ENCODE measurements at places on chromosomes 2 and 18.

DNA sequence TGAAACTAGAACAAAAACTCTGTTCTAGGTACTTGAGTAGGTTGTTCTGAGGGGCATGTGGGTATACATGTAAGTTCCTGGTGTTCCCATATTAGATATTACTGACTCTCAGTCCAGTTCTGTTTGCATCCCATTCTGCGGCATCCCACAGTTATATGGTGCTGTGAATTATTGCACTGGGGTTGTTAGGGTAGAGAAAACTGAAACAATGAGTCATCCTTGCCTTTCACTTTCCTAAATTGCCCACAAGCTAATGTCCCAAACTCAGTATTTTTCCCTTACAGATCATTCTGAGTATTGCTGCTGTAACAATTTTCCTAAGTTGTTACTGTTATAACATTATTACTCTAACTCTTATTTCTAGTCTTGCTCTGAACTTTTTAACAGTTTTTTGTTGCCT, 3.0 kb downstream of the WDR75 start:
- DNase-seq = no peak

DNA sequence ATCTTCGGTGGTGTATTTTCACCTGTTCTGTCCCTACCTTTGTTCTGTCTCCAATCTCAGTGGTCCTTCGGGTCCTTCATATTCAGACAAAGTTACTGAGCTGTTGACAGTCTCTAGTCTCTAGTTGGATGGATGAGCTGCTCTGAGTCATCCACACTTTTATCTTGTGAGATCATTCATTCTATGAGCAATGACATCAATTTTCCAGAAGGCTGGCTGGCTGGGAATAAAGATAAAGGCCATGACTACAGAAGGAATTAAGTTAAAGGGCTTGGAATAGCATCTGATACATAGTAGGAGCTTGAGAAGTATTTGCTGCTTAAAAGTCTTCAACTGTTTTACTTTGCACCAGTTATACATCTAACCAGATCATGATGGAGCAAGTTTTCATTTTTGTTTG, 43.1 kb upstream of the SLC39A10 start:
- no peak for DNase-seq

- no peak for DNase-seq
Observed at GRCh38 chr2:127675331-127676261, at the start of gene LIMS2. Gene LIMS2, minus strand, starts transcription at chr2:127675530. Its CDS starts 506 bp downstream, at chr2:127675024.

GRCh38 chr18:42486271-42486670, 531.2 kb downstream of the PIK3C3 start:
- no peak for DNase-seq

GRCh38 chr18:64118406-64118805, 30.5 kb downstream of the LINC00305 start:
- DNase-seq = no peak

DNA sequence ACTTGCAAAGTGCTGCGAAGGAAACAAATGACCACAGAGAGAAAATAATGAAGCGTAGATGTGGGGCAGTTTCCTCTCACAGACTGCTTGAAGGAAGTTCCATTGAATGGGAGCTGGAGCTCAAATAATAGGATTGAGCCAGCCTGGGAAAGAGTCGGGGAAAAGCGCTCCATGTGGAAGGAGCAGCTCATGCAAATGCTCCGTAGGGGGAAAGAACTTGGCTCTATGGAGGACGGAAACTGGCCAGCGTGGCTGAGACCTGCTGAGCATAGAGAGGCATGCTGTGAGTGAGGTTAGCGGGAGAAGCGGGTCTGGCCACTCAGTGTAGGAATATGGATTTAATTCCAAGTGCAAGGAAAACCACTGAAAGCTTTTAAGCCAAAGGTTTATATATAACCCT, 28.6 kb upstream of the VIT start:
- DNase-seq = no peak

GRCh38 chr2:44938287-44939105, 3.0 kb upstream of the SIX3 start:
- no peak for DNase-seq

DNA sequence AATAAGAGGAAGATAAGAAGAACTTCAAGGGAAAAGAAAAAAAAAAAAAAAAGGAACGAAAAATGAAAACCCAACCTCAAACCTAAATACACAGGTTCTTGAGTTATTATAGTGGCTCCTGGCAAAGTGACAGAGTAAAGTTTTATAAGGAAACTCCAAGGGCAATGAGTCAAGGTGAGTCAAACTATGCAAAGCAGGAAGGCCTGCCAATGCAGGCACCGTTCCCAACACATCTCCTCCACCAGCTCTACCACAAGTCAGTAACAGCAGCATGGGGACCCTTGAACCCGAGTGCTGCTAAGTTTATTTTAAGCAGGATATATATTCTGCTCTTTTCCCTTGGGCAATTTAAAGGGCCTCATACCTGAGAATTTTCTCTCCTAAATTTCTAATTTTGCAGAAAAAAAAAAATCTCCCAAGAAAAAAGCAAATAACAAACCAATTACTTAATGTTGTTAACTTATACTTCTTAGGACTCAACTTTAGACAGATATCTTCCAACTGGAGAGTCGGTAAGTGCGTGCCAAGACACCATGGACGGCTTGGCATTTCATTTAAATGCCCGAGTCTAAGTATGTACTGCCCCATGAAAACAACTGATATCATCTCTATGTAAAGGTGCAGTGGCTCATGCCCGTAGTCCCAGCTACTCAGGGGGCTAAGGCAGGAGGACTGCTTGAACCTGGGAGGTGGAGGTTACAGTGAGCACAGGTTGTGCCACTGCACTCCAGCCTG, 75.7 kb upstream of the TFCP2L1 start:
- DNase-seq = no peak

DNA sequence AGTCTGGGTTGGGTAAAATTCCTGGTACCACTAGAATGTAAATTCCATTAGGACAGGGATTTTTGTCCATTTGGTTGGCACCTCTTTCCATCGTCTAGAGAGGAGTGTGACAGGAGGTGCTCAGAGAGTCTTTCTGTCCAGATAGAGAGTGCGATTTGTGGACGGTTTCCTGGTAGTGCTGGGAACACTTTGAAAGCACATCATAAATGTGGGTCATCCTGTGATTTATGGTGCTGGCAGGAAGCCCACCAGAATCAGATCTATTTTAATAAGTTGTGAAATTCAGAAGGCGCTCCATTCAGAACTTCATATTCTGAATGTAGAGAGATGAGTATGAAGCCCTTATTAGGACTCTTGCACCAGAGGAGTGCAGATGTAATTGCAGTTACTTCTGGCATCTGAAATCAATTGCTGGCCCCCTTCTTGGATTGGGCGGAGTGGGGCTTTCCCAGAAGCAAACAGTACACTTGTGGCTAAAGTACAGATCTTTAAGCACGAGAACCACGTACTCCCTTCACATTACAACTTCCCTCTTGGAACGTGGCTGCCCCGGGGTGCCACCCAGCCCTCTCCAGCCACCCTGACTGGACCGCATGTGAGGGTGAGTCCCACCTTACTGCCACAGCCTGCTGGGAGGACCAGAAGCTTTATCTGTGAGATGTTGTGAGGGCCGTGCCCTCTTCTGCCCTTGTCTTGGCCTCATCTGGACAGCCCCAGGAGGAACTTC, 243.2 kb downstream of the MYO3B start:
- DNase-seq = no peak

DNA sequence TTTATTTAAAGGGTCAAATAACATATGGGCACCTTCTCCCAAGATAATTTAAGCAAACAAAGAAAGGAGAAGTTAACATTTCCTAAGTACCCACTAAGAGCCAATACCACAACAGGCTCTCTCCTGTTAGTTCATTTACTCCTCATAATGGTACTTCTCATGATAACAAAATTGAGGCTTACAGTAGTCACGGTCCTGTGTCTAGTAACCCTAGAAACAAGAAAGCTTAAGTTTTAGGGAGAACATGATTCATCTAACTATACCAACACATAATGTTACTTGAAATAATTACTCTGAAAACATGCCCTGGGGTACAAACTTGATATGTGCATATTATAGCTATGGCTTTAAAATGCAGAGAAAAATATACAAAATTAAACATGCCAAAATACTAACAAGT, 19.8 kb downstream of the IWS1 start:
- DNase-seq = no peak

DNA sequence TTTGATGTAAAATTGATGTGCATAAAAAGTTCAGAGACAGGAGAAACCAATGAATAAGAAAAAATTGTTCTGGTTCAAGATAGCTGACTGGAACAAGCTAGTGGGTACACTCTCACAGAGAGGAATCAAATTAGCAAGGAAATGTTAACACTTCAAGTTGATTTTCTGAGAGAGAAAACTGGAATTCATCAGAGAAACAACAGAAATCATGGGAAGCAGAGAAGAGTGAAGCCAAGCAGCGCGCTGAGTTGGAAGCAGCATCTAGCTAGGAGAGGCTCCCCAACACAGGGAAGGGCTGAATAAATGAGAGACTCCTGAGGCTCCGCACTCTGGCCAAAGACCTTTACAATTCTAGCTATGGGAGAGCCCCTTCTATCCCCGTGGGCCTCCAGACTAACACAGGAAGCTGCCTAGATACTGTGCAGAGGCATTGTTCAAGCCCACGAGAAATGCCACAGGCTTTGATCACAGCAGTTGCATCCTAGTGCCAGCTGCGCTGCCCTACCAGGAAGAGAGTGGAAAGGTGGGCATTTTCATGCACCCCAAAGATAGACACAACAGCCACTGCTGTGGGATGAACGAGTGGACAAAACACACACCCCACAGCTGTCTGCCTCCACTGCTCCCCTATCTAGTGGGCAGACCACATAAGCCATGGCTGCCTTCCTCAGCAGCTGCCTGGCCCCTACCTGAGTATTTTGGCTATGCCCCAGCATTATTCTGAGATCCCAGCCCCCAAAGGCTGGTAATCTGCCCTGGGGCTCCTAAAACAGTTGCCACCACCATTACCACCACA, 136.7 kb downstream of the FSIP2 start:
- DNase-seq = no peak

GRCh38 chr2:217713395-217714286, 289.2 kb downstream of the TNS1 start:
- DNase-seq = peak; percentile 22

GRCh38 chr2:239893236-239893515, 132.0 kb downstream of the NDUFA10 start:
- DNase-seq = no peak

- no peak for DNase-seq
Observed at GRCh38 chr2:226408141-226408540, 391.5 kb downstream of the IRS1 start.

- DNase-seq = no peak
Observed at GRCh38 chr18:21341141-21341540, 99.1 kb downstream of the GREB1L start.

GRCh38 chr18:77062518-77063003, 70.0 kb downstream of the MBP start:
- no peak for DNase-seq

DNA sequence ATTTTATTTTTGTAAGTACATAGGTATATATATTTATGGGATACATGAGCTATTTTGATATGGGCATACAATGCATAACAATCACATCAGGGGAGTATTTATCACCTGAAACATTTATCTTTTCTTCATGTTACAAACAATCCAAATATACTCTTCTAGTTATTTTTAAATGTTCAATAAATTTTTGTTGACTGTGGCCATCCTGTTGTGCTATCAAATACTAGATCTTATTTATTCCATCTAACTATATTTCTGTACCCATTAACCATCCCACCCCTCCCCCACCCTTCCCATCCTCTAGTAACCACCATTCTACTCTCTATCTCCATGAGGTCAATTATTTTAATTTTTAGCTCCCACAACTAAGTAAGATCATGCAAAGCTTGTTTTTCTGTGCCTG, 157.0 kb downstream of the CD226 start:
- DNase-seq = no peak

GRCh38 chr2:19607400-19607799, 249.0 kb upstream of the OSR1 start:
- DNase-seq = no peak

GRCh38 chr2:178530625-178531142, 50.4 kb downstream of the PLEKHA3 start:
- no peak for DNase-seq

- no peak for DNase-seq
Observed at GRCh38 chr18:74534150-74534969, at the start of gene CNDP1. Gene CNDP1, plus strand, starts transcription at chr18:74534500. Its CDS starts 168 bp downstream, at chr18:74534668.

- no peak for DNase-seq
Observed at GRCh38 chr2:131029812-131030211, 63.4 kb downstream of the FAM168B start.

DNA sequence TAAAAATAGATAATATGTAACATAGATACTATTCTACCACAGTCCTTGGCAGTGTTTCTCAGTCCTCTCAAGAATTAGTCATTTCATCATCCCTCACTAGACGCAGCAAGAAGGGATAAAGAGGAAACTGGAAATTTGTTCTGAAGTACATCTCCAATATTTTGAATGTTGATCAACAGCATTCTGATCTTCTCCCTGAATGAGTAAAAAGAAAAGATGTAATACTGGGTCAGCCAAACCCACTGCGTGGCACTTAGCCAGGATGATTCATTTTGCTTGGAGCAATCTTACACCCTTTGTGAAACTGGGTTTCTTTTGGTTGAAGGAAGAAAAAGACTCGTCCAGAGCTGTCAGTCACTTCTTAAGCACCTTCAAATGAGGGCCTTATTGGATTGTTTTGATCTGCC, 54.1 kb downstream of the TAF1B start:
- DNase-seq = peak; percentile 70

DNA sequence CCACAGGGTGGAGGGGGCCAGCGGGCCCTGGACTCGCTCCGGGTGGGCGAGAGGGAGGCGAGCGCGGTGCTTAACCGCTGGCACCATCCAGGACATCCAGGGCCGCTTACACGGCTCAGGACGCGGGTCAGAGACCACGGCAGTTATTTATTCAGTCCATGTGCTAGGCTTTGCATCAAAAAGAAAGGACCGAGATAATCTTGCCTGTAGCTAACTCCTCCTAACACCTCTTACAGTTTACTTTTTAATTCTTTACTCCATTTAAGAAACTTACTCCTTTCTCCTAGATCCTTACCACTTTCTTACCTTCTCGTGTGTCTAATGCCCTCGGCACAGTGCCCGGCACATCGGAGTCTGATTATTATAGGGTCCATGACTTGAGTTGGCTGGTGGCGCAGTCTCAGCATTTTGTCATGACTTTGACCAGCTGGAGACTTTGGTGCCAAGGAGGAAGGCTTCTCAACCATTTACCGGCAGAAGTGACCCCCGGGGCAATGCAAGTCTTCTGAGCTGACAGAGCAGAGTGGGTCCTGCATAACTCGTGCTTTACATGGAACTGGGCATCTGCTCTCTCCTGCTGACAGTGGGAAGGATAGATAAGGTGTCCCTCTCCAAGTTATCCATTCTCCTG, 503 bp downstream of the ANXA4 start:
- no peak for DNase-seq

- DNase-seq = no peak
Observed at GRCh38 chr2:103132536-103133217, 370.8 kb downstream of the TMEM182 start.

GRCh38 chr18:68414407-68414806, 300.5 kb downstream of the TMX3 start:
- no peak for DNase-seq

DNA sequence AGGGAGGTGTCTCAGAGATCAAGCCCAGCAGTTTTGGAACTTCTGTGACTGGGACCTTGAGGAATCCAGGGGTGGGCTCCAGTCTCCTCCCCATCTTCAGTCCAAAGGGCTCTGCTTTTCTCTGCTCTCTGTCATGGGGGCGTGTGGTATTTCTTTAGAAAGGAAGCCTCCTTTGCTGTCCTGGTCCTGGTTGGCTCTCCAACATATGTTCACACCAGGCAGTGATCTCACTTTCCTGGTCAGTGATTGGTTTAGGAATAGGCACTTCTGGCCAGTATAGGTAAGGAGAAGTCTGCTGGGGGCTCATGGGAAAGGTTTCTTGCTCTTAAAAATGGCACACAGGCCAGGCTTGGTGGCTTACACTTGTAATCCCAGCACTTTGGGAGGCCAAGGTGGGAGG, 115.5 kb upstream of the HAAO start:
- no peak for DNase-seq

- DNase-seq = no peak
Observed at GRCh38 chr2:159755788-159756187, 42.2 kb downstream of the CD302 start.
